NCI-H2107 (cell line): ENCODE measurements at places on chromosomes 7 and 10.

- no peak for DNase-seq
Observed at GRCh38 chr7:56007891-56008290, 43.4 kb downstream of the PSPH start.

DNA sequence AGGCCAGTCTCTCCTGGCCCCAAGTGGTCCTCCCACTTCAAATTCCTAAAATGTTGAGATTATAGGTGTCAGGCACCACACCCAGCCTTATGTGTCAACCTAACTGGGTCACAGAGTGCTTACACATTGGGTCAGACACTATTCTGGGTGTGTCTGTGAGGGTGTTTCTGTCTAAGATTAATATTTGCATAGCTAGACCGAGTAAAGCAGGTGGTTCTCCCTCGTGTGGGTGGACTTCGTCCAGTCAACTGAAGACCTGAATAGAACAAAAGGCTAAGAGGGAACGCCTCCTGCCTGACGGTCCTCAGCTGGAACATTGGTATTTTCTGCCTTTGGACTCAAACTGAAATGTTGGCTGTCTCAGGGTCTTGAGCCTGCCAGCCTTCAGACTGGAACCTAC is 11.5 kb downstream of the PPIF start:
- no peak for DNase-seq

GRCh38 chr7:602341-603141 is 82.9 kb upstream of the PDGFA start:
- DNase-seq, result no peak

- no peak for DNase-seq
Observed at GRCh38 chr7:150450491-150451001, at the start of gene GIMAP8. TSS of gene GIMAP8 (plus strand) at chr7:150450630. CDS start at chr7:150466699, 16,069 bp downstream.

GRCh38 chr7:121313793-121314676 is 14.8 kb upstream of the WNT16 start:
- DNase-seq, result peak; percentile 94

DNA sequence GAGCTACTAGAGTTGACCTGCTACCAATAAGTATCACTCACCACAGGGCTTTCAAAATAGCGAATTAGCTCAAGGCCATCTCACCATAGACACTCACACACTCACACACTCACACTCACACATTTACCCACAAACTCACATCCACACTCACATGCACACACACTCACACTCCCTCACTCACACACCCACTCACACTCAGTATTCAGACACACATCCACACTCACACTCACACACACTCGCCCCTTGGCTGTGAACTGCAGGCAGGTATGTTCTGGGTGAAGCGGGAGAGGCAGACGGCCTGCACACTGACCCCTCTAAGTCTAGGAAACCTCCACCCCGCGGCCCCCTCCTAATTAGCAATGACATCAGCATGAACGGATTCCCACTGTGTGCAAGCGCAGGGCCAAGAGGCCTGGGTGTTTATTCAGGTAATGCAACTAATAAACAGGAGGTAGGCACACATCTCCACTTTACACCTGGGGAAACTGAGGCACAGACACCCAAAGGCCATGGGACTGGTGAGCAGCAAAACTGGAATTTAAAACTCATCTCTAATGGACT is 94.6 kb downstream of the ADARB2 start:
- DNase-seq, result no peak

DNA sequence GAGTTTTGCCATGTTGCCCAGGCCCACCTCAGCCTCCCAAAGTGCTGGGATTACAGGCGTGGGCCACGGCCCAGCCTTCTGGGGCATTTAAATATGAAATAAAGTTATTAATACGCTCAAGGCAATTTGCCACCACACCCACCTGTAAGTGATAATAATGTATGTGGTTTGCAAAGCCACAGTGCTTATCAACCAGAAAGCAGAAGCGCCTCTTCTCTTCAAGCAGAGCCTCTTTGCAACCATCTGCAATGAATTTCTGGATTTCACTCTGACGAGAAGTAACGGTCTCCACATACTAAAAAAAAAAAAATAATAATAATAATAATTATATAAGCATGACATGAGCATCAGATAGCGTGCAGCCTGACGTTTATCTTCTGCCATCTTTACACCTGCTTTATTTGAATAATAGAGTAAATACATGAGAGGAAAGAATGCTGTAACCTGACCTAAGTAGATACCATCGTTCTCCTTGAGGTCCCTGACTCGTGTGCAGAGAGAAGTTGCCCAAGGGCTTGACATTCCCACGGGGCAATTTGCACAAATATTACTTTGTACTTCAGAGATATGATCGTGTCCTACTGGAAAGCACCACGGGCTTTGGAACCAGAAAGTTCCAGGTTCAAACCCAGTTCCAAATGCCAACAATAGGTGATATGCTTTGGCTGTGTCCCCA is 34.0 kb downstream of the BRI3 start:
- no peak for DNase-seq

DNA sequence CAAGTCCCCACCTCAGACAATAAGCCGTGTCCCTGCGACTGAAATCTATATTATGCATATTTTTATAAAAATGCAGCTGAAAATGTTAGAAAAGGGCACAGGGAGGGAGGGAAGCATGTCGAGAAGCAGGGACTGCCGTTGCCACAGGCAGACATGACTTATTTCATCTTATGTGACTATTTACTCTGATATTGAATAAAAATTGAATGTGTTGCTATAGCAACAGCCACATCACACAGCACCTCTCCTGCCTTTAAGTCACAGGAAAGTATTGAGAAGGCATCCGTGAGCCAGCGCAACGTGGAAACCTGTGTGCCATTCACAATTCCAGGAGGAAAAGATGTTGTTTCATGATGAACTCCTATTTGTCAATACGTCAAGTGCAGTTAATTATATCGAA is 549.5 kb downstream of the DNAJB6 start:
- no peak for DNase-seq

- no peak for DNase-seq
Observed at GRCh38 chr7:33645104-33645503, 260.2 kb upstream of the BMPER start.
